ENCODE measurements at places on chromosomes 12 and 14.

GRCh38 chr14:28323366-28323765 lies 443.2 kb upstream of the FOXG1 start:
- no peak for DNase-seq

- no peak for DNase-seq
Observed at GRCh38 chr14:65686761-65687160, 274.2 kb downstream of the FUT8 start.

DNA sequence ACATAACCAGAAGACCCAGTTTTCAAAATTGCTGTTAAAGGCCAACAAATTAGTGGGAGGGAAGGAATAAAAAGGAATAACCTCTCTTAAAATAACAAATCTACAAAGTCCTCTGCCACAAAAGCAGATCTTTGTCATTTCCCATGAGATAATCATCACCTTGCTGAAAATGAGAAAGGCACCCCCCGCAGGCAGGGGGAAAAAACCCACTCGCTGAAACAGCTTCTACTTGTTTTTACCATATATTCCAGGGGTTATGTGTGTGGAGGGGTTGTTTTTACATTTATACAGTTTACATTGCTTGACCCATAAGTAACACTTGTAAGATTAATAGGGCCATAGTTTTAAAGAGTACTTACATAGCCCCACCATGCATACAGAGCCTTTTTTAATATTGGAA lies 131.0 kb downstream of the PRICKLE1 start:
- no peak for DNase-seq

GRCh38 chr12:130240831-130241590 lies 78.7 kb downstream of the FZD10 start:
- no peak for DNase-seq

GRCh38 chr12:131902332-131903241 lies 8.2 kb downstream of the ULK1 start:
- no peak for DNase-seq

- peak; percentile 75 for DNase-seq
Observed at GRCh38 chr14:88834883-88835431, 10.5 kb downstream of the TTC8 start.

GRCh38 chr12:122421821-122422729 lies at the start of gene CLIP1:
Gene CLIP1 (minus strand): TSS chr12:122422669. CDS start chr12:122380452, 42,217 bp downstream.
- peak; percentile 82 for DNase-seq

DNA sequence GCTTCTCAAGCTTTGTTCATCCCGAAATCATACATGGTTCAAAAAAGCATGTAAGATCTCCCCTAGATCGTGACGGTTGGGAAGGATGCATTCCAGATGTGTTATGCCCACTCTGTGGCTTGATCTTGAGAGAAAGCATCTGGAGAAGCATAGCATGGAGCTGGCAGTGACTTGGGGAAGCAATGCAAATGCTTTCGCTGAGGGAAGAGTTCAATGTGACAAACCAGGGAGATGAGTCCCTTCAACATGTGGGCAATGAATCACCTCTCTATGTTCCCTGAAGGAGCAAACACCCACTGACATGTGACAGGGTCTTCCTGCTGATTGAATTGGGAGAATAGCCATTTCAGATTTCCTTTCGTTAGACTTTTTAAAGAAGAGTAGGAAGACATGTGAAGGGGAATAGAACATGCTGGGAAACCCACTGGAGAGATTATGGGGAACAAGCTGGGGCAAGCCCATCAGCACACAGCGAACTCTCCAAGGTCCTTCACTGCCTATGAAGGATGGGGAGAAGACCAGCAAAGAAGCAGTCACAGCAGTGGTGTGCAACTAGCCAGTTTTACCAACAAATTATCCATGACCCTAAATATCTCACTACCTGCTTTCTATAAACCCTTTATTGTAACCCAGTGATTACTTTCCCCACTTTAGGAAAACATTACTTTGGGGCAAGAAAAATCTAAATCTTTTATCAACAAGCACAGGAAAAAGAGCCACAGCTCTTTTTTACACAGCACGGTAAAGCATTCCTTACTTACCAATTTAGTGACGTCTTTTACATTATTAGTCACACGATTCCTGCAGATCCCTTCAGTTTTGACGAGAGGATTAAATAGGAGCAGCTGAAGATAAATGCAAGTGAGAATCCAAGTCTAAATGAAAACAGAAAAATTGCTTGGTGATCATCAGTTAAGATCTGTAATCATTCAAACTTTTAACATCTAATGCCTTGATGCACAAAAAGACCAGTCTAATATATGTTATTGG lies 35.0 kb downstream of the KITLG start:
- DNase-seq: peak; percentile 84

DNA sequence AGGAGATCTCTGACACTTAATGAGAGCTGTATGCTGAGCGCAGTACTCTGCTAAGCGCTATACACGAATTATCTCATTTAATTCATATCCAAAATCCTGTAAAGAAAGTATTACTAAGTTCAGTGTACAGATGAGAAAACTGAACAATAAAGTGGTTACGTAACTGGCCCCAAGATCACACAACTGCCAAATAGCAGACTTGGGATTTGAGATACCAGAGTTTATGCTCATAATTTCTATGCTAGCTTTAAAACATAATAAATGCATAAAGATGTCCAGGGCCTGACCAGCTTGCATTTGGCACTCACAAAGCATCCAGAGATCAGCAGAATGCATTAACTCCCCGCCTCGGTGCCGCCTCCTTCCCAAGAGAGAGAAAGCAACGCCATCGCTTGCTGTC lies 83.2 kb upstream of the PWP1 start:
- DNase-seq: no peak

DNA sequence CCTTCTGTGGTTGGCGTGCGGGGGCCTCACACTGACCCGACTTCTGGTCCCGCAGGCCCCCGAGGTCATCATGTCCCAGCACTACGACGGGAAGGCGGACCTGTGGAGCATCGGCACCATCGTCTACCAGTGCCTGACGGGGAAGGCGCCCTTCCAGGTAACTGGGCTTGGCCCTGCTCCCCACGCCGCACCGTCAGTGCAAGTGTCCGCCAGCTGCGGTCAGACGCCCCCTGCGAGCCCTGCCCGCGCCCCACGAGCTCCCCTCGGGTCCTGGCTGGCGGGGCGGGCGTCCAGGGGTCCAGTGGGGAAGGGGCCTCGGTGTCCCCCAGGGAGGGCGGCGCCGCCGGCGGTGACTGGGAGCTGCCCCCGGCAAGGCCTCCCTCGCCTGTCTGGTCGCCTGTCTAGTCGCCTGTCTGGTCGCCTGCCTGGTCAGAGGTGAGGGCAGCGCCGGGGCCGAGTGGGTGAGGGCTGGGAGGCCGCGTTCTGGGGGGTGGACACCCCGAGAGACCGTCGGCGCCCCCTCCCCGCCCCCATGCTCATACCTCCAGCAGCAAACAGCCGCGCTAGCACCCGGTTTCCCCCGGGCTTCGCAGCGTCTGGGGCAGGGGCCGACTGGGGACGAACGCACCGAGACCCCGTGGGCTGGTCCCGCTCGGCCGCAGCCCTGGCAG lies 14.8 kb downstream of the ULK1 start:
- no peak for DNase-seq

DNA sequence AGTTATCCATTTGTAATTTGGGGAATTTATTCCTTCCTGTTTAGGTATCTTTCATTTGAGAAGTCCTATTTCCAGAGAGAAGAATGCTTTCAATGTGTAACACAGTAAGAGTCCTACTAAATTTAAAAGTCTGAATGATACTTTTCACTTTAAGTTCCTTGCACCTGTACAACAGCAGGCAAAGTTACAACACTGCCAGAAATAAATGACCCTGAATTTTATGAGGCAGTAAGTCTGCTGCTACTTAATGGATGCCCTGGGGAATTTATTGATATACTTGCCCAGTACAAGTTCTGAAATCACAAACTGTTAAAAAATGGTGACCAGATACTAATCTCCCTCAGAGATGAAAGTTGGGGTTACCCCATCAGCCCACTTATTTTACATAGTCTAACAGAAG lies 53.1 kb downstream of the NTS start:
- no peak for DNase-seq

DNA sequence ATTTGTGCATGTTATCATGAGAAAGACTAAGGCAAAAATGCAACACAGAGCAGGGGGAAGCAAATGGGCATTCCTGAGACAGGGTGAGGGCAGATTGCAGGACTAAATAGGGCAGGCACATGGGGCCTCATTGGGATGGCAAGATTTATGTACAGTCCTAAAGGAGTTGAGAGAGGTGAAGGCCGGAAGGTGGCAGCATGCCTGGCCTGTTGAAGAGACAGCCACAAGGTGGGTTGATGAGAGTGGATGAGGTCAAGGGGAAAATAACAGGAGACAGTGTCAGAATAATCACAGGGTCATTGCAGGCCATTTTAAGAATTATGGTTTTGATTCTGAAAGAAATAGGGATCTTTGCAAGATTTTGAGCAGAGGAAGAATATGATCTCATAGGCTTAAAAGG lies 21.0 kb downstream of the PAH start:
- DNase-seq: no peak

DNA sequence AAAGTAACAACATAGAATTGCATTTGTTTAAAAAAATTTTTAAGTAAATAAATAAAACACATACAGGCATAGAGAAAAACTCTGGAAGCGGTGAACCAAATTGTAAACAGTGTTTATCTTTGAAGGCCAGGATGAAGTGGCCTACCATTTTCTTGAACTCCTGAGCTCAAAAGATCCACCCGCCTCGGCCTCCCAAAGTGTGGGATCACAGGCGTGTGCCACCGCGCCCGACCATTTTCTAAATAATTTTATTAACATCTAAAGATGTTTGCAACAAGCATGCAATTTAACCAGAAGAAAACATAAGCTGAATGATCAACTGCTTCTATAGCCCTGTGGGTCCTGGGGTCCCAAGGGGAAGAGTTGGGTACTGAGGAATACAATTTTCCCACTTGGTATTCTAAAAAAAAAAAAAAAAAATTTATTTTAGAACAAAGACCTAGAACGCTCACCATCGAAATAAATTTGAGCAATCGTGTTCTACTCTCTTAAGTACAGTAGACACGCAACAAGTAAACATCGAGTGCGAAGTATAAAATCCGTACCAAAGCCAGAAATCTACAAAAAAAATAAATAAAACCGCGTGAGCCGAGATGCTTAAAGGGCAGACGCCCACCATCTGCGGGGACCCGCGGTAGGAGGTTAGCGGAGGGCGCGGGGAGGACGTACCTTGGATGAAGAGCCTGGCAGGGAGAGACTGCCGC lies 484 bp downstream of the MIS18BP1 start:
- peak; percentile 14 for DNase-seq

GRCh38 chr12:100169345-100169744 lies 26.7 kb upstream of the BLTP3B start:
- no peak for DNase-seq

DNA sequence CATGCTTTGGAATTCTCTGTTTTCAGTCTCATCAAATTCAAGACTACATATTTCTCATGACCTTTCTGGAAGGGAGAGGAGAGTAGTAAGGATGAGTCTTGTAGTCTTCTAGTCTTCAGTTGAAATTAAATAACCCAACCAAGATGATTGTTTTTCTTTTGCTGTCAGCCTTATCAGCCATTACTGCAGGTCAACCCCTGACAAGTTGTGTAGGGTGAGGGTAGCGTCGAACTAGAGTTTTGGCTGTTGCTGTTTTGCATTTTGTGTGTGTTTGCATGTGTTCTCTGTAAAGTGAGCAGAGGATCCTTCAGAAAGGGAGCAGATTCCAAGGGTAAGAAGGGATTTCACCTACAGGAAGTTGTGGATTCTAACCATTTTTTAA lies 28.4 kb downstream of the DIP2B start:
- no peak for DNase-seq

GRCh38 chr12:106267535-106267934 lies 19.7 kb upstream of the CKAP4 start:
- no peak for DNase-seq

DNA sequence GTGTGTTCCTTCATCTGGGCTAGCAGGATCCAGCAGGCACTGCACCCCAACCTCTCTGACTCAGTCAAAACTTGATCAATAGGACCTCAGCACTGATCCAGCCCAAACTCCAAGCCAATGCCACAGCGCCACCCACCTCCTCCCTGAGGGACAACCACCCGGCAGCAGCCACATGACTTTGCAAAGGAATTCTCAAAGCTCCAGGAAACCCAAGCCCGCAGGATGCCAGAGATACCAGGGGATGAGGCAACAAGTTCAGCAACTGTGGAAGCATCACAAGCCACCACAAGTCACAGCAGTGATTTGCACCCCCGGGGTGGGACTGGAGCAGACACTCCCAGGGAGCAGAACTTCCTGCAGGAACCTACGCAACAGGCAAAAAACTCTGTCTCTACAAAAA lies 37.3 kb downstream of the ACTN1 start:
- DNase-seq: peak; percentile 99

DNA sequence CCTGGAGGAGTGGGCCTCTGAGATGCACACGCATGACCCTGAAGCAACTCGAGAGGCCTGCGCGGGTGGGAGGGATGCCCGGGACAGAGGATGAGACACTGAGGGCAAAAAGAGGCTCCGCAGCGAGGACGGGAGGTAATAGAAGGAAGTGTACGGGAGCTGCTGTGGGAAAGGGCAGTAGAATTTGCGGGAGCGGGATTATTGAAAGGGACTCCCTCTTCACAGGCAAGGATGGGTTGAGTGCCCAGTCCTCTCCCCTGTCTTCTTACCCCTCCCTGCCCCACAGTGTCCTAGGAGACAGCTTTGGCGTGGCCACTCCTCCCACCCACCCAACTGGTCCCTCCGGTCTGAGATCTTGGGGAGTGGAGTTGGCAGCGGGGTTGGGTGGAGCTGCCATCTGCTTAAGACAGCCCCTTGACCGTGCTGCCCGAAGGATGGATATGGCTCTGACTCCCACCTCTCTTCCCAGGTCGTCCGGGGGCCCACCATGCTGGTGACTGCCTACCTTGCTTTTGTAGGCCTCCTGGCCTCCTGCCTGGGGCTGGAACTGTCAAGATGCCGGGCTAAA lies 15.7 kb upstream of the ESPL1 start:
- DNase-seq: peak; percentile 14

GRCh38 chr14:72962829-72963312 lies 36.6 kb downstream of the DCAF4 start:
- peak; percentile 79 for DNase-seq

- peak; percentile 62 for DNase-seq
Observed at GRCh38 chr14:61222388-61222787, 58.8 kb downstream of the TMEM30B start.

DNA sequence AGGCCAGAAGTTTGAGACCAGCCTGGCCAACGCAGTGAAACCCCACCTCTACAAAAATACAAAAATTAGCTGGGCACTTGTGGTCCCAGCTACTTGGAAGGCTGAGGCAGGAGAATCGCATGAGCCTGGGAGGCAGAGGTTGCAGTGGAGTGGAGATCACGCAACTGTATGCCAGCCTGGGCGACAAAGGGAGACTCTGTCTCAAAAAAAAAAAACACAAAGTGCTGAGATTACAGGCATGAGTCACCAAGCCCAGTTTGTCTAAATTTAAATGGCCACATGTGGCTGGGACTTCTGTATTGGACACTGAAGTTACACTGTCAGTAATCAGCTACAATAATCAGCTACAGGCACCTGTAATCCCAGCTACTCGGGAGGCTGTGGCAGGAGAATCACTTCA lies 100.9 kb upstream of the AEBP2 start:
- DNase-seq: no peak

GRCh38 chr12:52916216-52916615 lies 11.3 kb upstream of the KRT8 start:
- no peak for DNase-seq

- no peak for DNase-seq
Observed at GRCh38 chr14:34007902-34008301, 57.0 kb upstream of the EGLN3 start.
